D721Med (cell line): ENCODE measurements at places on chromosomes 3 and 15.

DNA sequence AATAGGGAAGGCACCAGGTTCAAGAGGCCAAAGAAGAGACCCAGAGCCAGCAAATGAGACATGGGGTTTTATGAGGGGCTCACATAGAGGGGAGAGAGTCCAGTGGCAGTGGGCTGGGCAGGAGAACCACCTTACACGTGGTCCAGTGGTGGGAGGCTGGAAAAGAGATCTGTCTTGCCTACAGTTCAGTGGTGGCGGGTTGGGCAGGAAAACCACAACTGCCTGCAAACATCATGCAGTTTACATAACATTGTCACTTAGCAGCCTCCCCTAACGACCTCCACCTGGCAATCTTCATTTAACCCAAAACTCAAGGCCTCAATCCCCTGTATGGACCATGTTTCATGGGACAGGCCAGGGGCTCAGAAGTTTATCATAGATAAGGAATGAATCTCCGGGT, 29.1 kb downstream of the CRYGS start:
- DNase-seq = no peak

DNA sequence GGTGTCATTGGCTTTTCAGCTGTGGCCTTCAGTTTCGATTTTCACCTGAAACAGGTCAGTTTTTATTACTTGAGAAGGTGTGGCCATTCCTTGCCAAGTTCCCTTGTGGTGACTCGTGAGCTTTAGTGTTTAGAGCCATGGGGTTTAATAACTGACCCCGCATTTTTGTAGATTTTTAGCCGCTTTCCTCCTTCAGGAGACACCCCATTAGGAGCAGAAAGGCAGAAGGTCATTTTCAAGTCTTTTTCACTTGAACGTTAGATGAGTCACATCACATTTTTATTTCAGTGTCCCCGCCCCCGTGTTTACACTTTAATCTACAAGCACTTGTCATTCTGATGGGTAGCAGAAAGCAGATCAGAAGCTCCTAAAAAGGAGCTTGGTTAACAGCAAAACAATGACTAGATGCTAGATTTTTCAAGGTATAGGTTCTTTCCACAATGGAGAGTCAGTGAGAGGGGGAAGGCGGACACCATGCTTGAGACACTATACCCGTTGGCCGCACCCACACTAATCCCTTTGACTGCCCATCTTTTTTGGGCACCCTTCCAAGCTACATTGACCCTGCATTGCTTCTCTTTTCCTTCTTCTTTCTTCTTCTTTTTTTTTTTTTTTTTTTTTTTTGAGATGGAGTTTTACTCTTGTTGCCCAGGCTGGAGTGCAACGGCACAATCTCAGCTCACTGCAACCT, 132.7 kb downstream of the GHSR start:
- DNase-seq = no peak

GRCh38 chr3:151476344-151477018, 15.6 kb upstream of the IGSF10 start:
- no peak for DNase-seq

DNA sequence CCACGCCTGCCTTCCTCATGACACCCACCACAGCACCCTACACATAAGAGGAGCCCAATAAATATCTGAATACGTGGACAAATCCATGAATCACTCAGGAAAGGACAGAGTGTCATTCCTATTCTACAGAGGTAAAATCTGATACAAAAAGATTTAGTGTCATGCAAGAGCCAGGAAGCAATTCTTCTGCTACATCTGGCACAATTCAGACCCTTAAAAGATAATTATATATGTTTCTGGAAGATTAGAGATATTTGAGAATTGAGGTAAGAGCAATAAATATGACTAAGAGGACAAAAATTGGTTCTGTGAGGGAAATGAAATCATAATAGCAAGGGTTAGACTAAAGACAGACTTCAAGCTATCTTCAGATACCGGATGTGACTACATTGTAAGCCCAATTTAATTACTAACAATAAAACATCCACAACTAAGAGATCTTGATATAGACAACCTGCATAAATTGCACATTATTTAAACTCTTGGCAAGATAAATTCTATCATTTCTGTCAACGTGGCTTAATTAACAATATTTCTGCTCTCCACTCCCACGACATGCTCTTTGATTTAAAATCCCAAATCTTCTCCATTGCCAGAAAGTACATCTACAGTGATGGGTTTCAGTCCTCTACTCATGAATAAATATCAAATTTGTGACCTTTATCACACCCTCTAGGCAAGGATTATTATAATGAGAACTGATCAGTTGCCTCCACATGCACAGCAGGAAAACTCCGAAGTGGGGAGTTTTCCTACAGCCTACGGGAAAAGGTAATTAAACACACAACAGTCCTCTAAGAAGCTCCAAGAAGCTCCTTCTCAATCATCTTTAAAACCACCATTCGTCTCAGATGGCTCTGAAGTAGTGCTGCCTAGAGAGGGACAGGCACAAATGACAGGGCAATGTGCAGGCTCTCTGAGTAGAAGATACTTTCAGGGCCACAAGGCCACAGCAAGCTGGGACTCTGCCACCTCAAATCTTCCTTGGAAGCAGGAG, 32.6 kb downstream of the MB21D2 start:
- DNase-seq = no peak

DNA sequence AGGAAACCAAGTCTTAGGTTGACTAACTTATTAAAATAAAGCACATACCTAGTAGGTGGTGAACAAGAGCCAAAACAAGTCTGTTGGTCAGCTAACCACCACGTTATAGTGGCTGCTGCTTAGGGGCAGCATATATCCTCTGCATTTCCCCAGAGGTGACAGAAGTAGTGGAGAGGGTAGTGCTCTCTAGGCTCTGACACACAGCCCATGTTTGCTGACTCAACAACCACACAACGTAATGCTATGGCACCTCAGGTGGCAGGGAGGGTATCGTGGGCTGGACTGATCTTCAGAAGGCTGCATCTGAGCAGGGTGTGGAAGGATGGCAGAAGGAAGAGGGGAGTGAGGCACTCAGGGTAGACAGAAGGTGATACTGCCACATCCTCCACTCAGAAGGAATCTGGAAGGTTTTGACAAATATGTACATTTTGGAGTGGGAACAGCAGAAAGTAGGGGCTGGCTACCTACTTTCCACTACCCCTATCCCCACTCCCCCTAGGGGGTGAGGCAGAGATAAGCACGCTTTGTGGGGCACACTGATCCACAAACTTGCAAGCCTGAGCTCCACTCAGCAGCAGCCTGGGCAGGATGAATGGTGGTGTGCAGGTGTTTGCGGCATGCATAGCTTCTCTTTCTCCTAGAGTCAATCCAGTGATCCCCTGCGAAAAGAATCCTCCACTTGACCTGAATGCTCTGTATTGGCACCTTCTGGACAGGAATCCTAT, 178.1 kb downstream of the RORA start:
- DNase-seq = no peak

DNA sequence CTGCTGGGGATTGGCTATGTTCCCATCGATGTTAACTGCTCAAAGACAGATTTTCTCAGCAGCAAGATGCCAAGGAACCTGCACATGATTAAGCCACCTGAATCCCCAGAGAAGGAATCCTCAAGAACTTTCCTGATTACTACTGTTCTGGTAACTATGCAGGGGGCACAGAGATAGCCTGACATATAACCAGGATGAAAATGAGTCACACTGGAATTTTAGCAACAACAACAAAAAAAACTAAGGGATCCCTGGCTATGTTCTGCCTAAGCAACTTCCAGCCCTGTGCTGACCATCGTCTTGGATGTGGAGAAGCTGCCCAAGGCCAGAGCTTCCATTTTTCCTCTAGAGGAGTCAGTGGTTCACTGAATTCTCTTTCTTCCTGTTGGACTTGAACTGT, 13.8 kb downstream of the RIOX2 start:
- no peak for DNase-seq

DNA sequence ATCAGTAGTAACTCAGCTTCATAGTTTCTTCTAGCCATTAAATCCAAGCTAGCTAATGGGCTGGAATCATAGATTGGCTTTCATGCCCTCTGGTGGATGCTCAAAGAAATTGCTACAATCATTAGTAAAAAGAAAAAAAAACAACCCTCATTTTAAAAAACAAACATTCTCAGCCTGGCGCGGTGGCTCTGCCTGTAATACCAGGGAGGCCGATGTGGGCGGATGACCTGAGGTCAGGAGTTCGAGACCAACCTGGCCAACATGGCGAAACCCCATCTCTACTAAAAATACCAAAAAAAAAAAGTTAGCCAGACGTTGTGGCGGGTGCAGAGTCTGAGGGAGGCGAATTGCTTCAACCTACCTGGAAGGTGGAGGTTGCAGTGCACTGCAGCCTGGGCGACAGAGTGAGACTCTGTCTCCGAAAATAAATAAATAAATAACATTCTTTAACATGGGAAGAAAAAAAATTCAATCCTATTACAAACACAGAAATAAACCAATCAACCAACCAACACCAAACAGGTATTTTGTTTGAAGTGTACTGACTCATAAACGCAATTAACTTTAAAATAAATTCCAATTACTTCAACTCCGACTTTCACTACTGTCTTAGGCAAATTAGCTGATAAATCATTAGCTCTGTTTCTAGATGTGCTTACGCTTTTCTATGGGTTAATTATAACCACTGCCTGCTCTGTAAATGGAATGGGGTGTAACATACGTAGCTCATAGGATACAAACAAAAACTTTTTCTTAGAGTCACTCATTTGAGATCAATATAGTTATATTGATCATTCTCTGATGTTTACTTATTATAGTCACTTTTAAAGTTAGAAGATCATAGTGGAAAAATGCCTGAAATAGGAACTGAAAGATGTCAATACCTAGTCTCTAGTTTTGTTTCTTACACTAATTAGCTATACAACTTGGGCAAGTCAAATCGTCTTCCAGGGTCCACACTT, 24.9 kb downstream of the TMEM207 start:
- DNase-seq = no peak

- DNase-seq = no peak
These were observed 77.7 kb downstream of the FOXP1 start for GRCh38 chr3:71505767-71506350.

GRCh38 chr15:45588219-45588875, 1.2 kb downstream of the BLOC1S6 start:
- no peak for DNase-seq

GRCh38 chr15:101442272-101442671, 47.2 kb downstream of the PCSK6 start:
- no peak for DNase-seq

GRCh38 chr15:62348623-62349022, 183.5 kb upstream of the C2CD4B start:
- no peak for DNase-seq

DNA sequence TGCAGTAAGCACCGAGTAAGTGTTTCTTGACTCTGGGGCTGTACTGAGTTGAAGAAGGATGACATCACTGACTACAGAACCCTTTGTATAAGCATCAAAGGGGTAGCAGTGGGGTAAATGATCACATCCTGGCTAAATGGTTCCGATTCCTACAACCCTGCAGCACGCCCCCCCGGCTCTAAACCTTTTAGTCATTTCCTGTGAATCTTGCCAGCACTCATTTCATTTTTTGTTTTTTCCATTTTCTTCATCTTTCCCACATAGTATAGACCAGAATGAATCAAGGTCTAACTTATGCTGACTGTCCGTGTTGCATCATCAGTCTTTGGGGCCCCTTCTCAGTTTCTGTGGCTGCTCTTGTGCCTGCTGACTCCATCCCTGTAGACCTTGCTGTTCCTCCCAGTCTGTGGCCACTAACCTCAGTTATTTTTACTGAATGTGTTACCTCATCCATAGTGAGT, 383.1 kb upstream of the TPRG1 start:
- no peak for DNase-seq

GRCh38 chr3:11240496-11240895, 31.7 kb upstream of the ATG7 start:
- DNase-seq = no peak

GRCh38 chr15:86041399-86041798, 38.3 kb upstream of the AGBL1 start:
- no peak for DNase-seq

- no peak for DNase-seq
These were observed 10.5 kb upstream of the TXNRD3 start for GRCh38 chr3:126665221-126665936.

DNA sequence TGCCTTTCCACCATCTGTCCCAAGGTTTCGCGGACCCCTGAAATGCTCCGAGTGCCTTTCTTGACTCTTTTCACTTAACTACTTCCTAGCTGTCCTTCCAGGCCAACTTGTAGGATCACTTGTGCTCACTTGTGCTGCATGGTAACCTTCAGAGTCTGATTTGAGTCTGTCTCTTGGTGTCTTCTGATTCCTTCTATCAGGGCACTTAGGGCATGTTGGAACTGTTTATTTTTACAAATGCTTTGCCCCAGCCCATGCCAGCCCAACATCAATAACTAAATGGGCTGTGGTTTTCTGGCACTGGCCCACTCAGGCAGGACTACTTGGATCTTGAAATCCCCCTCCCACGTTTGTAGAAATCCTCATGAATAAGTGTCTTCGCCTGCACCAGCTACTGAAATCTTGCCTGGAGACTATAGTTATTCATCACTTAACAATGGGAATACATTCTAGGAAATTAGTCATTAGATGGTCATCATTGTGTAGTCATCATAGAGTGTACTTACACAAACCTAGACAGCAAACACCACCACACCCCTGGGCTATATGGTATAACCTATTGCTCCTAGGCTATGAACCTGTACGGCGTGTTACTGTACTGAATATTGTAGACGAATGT, 123.1 kb upstream of the STRIT1 start:
- DNase-seq = no peak

DNA sequence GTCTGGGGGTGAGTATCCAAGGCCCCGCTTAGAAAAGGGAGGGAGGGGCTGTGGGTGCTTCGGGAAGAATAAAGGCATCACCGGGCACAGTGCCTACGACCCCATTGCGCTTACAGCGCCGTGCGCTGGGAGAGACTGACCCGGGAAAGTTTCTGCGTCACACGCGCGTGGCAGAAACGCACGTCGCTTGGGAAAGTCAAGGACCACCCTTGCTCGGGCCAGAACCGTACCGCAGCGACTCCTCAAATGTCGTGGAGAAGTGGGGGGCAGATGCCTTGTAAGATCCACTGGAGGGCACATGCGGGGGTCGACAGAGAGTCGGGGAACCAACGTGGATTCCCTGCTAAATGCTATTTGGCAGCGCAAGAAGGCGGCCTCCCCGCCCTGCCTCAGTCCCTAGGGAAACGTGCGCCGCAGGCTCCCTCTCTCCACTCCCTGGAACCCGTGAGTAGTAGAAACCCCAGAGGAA, 2.4 kb downstream of the ADAMTS9 start:
- no peak for DNase-seq

DNA sequence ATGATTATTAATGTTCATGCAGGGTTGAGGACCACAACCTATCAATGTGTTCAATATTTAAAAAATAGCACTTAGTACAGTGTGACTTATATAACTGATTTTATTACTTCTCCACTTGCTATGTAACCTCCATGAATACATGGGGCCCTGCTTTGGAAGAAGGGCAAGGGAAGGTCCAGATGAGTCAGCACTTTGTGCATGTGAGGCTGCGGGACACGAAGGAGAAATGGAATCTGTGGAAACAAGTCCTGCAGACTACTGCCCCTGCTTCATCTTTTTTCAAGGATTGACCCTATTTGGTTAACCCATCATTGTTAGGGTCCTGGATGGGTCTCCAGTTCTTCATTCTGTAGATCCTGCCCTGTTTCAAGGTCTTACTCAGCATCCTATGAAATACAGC, 1.6 kb downstream of the NXPE3 start:
- no peak for DNase-seq

- no peak for DNase-seq
These were observed 36.1 kb upstream of the PYDC2 start for GRCh38 chr3:191424881-191425280.
